ENCODE measurements at places on chromosomes 1 and 21.
A peak's percentile ranks its signal among the peaks of the same experiment; 100 is the strongest.

DNA sequence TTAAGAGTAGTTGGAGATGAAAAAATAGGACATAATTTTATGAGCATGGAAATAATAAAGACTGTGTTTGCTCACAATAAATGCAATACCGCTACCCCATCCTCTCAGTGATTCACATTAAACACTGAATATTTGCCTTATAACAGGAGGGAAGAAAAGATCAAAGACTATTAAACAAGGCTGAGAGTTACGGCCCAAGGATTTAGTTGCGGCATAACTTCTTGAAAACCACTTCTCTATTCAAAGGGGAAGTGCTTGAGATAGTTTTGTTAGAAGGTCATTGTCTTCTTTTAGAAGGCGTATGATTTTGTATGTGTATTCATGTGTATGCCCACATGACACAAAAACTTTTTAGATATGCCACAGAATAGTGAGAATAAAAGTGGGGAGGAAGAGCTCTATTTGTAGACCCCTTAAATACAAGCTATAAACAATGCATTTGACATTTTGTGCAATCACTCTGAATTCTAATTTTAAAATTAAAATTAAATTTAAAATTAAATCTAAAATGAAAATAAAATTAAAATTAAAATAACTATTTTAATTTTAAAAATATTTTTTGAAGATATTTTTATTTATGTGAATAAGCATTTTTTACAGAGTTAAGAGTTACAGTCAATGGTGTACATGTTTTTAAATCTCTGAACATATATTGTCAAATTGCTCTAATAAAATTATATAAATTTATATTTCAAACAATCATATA, 986.6 kb upstream of the ADAMTS5 start:
- DNase-seq = no peak

DNA sequence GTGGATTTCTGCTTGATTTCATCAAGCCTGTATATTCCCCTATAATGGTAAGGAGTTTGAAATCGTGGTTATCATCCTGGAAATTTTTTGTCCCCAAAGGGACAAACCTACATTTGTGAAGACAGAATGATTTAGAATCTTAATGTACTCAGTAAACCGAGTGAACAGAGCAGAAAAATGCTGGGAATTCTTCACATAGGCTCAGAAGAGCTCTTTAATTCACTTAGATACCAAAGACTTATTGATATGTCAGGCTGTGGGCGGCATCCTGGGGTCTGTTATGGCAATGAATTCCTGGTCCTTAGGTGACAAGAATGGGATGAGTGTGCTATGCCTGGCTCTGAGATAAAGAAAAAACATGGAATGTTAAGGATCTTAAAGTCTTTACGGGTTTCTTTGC, 74.9 kb downstream of the ROR1 start:
- no peak for DNase-seq

DNA sequence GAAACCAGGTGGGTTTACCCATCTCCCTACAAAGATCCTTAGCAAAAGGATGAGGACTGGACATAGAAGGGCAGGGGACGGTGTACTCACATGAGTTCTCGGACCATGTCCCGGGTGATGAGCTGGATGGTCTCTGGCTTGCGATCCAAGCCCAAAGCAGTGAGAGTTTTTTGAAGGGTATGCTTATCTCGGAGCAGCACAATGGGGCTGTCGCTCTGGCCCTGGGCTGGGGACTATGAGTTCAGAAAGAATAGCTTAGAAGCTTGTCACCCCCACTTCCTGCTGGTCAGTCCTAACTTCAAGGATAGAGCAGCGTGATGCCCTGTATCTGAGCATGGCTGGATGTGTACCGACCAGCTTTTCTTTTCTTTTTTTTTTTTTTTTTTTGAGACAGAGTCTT, 9.6 kb downstream of the CFAP45 start:
- no peak for DNase-seq

- no peak for DNase-seq
These were observed 25.7 kb downstream of the DMRTB1 start for GRCh38 chr1:53484705-53485477.

GRCh38 chr1:76568573-76569238, 298.6 kb upstream of the ST6GALNAC5 start:
- no peak for DNase-seq

GRCh38 chr1:94481473-94481933, 60.1 kb downstream of the F3 start:
- peak; percentile 83 for DNase-seq

DNA sequence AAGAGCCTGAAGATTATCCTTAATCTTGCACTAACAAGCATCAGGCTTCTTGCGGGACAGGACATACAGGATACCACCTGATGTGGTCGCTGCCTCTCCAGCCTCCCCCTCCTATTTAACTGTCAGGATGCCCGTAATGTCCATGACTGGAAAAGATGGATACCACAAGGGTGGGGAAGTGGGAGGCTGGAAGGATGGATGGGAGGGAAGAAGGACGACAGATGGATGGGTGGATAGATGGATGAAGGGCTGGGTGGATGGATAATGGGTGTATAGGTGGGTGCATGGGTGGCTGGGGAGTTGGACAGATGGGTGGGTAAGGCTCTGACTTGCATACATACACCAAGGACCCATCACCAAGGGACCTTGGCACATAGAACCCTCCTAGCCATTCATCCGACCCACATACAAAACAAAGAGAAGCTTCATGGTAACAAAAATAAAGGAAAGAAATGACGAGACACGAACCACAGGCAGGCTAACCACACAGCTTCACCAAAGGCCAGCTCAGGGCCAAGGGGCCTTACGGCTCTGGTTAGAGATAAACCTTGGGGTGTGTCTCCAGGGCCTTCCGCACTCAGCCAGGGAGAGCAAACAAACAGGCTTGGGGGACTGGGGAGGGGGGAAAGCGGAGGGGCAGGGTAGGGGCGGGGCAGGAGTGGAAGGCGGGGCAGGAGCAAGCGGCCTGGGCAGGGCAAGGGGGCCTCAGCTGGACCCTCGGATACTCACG, 50.5 kb downstream of the HSPG2 start:
- DNase-seq = no peak

DNA sequence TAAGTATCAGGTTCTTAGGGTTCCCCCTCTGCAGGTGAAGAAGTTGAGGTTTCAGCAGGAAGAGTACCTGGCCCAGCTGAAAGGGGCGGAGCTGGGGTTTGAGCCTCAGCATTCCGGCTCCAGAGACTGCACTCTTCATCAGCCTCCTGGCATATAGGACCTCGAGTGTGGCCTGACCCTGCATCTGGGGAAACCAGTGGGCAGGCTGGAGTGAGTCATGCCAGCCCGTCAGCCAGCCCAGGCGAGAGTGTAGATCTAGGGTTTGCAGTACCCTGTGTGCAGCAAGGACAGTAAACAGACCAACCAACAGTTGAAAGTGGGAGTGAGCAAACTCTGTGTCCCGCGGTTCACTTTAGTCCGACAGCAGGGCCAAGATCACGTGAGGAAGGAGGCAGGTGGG, 14.1 kb downstream of the MFSD2A start:
- DNase-seq = no peak

- DNase-seq = no peak
These were observed 39.6 kb downstream of the FRRS1 start for GRCh38 chr1:99726818-99727217.

DNA sequence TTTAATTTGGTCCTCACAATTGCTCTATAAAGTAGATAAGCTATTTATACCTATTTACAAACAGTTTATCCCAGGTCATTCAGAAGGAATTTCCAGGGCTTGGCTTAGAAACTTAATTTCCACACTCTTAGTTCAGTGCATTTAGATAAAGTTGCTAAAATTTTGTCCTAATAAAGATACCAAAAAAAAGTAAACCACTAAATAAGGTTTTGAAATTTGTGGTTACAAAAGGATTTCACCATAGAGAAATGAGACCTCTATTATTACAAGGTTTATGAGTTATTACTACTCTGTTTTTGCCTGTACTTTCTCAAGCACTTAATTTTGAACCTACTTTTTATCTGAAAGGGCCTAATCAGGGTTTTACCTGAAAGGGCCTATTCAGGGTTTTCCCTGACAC, 22.4 kb downstream of the PTPN22 start:
- DNase-seq = no peak

GRCh38 chr1:224317383-224318045, 12.5 kb downstream of the NVL start:
- DNase-seq = peak; percentile 30

GRCh38 chr21:14270631-14271030, 54.7 kb downstream of the RBM11 start:
- no peak for DNase-seq

- DNase-seq = no peak
These were observed 5.9 kb downstream of the IL22RA1 start for GRCh38 chr1:24136956-24137539.

GRCh38 chr1:41351262-41352151, 9.7 kb upstream of the FOXO6 start:
- no peak for DNase-seq

GRCh38 chr1:173297798-173298391, 90.8 kb upstream of the TNFSF4 start:
- DNase-seq = no peak

DNA sequence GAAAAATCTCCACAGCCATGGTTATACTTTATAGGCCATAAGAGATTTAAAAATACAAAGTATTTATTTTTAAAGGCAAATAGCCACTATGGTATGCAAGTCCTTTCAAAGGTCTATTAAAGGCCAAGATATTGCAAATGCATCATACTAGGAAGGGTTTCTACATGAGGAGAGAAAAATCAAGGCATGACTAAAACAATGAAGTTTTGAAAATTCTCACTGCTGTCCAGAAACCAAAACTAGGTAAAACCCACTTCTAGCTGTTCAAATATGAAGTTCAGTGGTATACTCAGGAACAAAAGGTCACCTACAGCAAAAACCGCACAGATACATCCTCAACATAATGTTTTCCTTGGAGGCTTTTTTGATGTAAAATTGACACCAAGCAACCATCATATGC, 75.0 kb downstream of the EPS15 start:
- DNase-seq = no peak

- no peak for DNase-seq
These were observed 322.3 kb downstream of the DUSP10 start for GRCh38 chr1:221419513-221420095.

GRCh38 chr1:1441002-1441888, 5.8 kb downstream of the VWA1 start:
- peak; percentile 51 for DNase-seq

- DNase-seq = no peak
These were observed 139.3 kb downstream of the TIAM1 start for GRCh38 chr21:31204801-31205200.

DNA sequence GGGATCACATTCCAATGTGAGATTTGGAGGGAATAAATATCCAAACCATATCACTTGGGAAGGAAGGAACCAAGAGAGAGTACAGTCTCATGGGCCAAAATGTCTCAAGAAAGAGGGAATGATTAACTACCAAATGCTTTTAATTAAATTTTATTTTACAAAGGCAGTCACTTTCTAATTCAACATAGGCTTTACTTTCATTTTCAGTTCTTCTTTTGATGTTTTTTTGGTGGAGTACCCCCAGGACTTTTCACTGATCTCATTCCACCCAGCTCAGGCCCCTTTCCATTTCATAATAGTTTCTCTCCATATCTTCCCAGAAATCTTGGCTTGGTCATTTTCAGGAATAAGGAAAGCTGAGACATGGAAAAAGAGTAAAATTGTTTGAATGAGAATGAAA, 5.1 kb upstream of the SLAMF7 start:
- DNase-seq = no peak

- no peak for DNase-seq
These were observed 159.5 kb upstream of the KAZN start for GRCh38 chr1:14439015-14439414.

- no peak for DNase-seq
These were observed 531 bp downstream of the TSPEAR start for GRCh38 chr21:44710756-44711326.

DNA sequence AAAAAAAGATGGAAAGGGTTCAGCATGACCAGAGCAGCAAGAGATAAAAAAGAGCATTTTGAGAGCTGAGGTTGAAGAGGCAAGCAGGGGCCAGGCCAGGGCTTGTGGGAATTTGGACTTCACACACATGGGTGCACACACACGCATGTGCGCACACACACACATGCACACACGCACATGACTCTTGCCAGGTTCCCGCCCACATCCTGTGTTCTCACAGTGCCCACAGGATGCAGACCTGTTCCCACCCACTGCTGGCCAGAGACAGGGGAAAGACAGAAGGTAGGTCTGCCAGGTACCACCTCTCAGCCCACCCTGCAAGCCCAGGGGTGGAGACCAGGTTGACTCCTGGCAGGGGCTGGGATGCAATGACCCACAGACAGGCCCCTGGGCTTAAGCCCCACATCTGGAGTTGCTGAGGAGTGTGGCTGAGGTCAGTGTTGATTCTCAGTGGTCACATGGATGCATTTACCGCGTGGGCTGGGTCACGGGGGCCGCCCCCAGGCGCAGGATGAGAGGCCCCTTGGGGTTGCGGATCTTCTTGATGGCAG, 4.4 kb downstream of the COL16A1 start:
- no peak for DNase-seq

- no peak for DNase-seq
These were observed 441.6 kb downstream of the PLPP3 start for GRCh38 chr1:56137521-56138505.

GRCh38 chr21:18384771-18385170, 18.8 kb downstream of the TMPRSS15 start:
- DNase-seq = peak; percentile 51

- peak; percentile 92 for DNase-seq
These were observed 162.4 kb downstream of the TPR start for GRCh38 chr1:186212568-186213224.

GRCh38 chr21:41812679-41813078, 45.8 kb upstream of the RIPK4 start:
- no peak for DNase-seq

- no peak for DNase-seq
These were observed 137.8 kb downstream of the HIVEP3 start for GRCh38 chr1:41780916-41781315.

GRCh38 chr1:81021134-81021533, 779.6 kb upstream of the ADGRL2 start:
- no peak for DNase-seq

GRCh38 chr1:13700521-13701270, 708 bp downstream of the PRDM2 start:
- DNase-seq = peak; percentile 51

- DNase-seq = no peak
These were observed 12.4 kb downstream of the RUNX1 start for GRCh38 chr21:35036465-35037383.

DNA sequence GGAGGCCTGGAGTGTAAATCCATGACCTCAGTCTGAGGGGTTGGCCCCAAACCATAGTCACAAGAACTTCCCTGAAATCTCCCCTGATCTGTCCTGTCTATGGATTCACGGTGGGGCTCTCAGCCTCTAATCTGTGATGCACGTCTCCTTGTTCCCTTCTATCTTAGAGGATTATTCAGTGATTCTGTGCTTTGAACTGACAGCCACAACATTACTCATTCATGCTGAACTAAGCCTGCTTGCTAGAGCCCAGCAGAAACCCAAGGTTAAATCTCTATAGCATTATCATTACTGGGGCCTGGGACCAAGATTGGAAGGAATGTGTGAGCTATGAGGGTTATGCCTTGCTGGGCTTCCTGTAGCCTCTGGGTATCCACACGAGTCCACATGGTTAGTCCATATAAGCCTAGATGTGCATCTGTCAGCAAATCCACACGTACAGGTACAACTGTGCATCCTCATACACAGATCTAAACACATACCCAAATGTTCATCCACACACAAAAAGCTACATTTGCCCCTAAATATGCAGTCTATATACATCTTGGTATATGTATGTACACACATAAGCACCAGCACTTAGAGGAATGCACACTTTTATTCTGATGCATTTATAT, 22.4 kb upstream of the MAGOH start:
- no peak for DNase-seq

- DNase-seq = peak; percentile 94
These were observed 67.8 kb upstream of the POU3F1 start for GRCh38 chr1:38114241-38115026.

GRCh38 chr1:169051171-169051570, 55.3 kb upstream of the ATP1B1 start:
- DNase-seq = no peak

Measured in A673 (cell line).